ENCODE measurements at places on chromosomes 2 and 18.
A peak's percentile ranks its signal among the peaks of the same experiment; 100 is the strongest.

DNA sequence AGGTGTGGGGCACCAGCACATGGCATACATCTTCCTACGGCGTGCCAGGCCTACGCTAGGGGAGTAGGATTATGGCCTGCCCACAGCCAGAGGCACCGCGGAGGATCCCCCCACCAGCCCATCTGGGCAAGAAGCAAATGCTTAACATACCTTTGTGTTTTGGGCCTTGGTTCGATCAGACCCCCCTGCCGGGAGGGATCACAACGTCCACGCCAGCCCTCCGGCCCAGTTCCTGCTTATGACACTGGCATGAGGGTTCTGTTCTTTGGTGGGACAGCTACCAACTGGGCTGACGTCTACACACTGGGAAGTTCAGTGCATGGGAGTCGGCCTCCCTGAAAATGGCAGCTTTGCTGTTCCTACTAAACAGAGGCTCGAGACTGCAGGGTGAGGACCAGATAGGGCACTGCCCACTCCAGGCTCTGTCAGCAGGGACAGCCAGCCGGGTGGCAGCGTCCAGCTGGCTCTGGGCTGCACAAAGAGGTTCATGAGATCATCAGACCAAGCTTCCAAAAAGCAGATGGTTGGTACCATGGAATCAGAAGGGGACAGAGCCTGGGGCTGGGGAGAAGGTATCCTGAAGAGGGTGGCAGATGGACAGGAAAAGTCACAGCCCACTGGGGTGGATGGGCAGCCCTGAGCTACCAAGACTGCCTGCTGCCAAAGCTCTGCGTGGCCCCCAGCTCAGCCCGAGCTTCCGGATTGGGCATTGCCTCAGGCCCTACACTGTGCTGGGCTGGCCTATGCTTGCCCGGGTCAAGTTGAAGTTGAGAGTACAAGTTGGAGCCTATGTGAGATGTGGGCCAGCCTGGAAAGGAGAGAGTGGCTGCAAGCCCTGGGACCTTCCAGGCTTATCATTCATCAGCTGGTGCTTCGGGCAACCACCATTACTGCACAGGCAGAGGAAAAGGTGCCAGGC, 61.7 kb upstream of the TEX51 start:
- no peak for DNase-seq

DNA sequence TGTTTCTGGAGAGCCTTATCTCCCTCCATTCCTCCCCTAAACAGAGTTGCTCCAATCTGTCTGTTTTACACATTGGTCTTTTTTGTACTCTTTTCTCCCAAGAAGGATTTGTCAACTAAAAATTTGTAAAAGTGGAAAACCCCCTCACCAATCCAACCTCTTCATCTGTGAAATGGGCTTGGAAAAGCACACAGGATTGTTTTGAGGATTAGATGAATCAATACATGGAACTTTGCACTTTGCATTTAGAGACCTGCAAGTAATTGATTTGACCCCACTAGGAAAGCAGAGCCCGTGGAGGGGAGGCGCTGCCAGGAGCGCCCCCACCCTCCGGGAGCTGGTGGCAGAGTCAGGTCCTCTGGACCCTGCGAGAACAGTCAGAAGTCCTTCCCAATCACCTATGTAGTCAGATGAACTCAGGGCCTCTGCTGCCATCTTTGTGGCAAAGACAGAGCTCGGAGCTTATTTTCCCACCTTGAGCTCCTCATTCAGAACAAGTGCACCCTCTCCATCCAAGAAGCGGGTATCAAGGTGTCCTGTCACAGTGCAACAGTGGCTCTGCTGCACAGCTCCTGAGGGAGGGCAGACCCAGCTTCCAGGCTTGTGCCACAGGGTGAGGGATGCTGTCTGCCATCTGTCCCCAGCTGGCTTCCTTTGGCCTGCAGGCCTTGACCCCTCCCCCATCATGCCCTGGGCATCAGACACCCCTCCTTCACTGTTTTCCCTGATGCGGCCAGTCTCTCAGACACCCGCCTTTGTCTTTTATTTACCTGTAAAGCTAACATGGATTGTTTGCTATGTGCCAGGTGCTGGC, 1.7 kb upstream of the TMEM185B start:
- no peak for DNase-seq

GRCh38 chr18:5444847-5445246, 99.0 kb downstream of the EPB41L3 start:
- no peak for DNase-seq

- DNase-seq: no peak
Measured at GRCh38 chr2:130287656-130288026, 55.1 kb upstream of the IMP4 start.

GRCh38 chr18:62452280-62452831, 70.5 kb upstream of the ZCCHC2 start:
- no peak for DNase-seq

DNA sequence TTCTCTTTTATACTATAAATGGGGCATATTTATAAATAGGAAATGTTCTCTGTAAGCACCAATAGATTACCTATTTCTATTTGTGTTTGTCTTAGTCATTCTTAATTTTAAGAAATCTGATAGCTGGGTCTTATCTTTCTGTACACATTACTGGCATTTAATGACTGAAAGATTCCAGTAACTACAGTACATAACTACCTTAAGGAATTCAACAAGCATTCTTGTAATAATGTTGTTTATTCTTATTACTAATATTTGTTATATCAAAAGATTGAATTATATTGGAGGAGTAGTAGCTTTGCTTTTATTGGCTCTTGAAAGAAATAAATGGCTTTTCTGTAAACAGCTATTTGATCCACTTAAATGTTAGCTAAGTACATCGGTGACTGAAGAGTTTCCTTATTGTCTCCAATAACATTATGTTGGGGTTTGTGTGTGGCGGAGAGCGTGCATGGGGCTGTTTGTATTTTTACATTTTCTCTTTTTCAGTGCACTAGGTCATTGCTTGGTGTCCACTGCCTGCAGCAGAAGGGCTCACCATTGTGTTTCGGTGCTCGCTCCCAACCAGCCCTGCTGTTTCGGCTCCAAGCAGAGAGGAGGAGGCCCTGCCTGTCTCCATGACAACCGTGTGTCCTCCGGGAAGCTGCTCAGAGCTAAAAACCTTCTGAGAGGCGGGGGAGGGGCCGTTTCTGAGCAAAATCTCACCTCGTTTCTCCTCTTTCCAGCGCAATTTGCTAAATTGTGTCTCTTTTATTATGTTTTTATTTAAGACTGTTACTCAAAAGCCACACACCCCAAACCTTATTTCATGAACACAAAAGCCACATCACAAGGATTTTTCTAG, 112.5 kb upstream of the SLC38A11 start:
- DNase-seq: no peak

DNA sequence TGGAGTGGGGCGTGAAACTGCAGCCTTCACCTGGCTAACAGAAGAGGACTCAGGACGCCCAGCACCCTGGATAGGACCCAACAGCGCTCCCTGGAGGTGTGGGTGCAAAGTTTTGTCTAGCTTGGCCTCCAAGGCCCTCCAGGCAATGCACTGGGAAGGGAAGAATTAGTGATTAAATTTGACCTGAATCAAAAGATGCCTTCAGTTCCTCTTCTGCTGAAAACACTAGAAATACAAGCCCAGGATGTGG, 779 bp upstream of the TRIB2 start:
- DNase-seq: peak; percentile 80

DNA sequence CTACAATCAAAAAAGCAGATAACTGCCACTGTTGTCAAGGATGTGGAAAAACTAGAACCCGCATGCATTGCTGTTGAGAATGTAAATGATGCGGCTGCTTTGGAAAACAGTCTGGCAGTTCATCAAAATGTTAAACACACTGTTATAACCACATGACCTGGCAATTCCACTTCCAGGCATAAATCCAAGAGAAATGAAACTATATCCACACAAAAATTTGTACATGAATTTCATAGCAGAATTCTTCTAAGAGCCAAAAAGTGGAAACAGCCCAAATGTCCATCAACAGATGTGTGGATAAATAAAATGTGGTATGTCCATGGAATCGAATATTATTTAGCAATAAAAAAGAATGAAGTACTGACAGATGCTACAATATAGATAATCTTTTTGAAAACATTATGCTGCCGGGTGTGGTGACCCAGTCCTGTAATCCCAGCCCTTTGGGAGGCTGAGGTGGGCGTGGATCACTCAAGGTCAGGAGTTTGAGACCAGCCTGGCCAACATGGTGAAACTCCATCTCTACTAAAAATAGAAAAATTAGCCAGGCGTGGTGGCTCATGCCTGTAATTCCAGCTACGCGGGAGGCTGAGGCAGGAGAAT, 32.0 kb downstream of the ERCC3 start:
- DNase-seq: no peak

DNA sequence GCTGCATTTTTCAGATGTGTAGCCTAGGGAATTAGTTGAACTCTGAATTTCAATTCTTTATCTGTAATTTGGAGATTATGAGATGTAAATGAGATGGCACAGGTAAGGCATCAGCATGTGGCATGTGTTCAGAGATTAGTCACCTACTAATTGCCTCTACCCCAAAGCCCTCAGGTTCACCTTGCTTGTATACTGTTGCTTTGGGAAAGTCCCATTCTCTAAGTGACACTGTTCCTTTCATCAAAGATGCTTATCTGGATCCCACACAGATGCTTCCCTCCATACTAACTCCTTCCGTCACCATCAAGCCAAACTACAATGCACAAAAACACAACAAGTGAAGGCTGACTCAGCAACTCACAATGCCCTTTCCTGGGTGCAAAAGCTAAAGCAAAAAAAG, 143.7 kb downstream of the LRATD1 start:
- DNase-seq: no peak

GRCh38 chr18:46250084-46250811, 146.1 kb downstream of the HAUS1 start:
- peak; percentile 9 for DNase-seq

- no peak for DNase-seq
Measured at GRCh38 chr2:184971546-184972068, 373.3 kb downstream of the ZNF804A start.

DNA sequence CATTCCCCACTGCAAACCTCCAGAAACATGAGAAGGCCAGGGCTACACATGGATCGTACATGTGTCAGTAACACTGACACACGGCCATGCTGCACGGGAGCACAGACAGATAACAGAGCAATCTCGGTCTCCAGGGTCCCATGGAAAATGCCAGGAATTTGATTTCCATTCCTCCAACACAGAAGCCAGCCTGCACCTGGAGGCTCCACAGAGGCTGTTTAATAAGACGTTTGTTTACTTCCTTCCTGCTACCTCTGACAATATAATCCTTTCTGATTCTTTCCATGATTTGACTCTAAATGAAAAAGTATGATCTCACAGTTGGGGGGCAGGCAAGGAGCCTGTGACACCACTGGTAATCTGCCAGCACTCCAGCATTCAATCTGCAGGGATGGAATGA, 210.9 kb upstream of the DDX18 start:
- no peak for DNase-seq

- no peak for DNase-seq
Measured at GRCh38 chr2:104766683-104767082, 87.2 kb upstream of the POU3F3 start.

- no peak for DNase-seq
Measured at GRCh38 chr18:32974421-32975162, 201.8 kb upstream of the KLHL14 start.

- no peak for DNase-seq
Measured at GRCh38 chr2:123061534-123061933, 963.6 kb upstream of the CNTNAP5 start.

DNA sequence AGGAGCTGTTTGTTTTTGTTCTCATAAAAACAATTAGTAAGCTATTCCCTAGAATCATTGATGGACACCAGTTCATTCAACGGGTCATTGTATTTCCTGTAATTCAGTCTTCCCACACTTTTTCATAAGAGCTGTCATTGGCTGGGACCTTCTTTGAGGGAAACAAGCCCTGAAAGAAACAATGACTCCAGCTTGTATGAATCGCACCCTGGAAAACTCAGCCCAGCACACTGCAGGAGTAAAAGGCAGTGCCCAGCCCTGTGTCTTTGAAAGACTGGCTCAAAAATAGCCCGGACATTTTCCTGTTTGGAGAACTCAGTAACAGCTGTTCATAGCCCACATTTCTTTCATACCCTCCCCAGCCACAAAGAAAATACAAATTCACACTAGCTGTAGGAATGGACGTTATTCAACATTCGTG, 81.5 kb downstream of the NCKAP5 start:
- no peak for DNase-seq

DNA sequence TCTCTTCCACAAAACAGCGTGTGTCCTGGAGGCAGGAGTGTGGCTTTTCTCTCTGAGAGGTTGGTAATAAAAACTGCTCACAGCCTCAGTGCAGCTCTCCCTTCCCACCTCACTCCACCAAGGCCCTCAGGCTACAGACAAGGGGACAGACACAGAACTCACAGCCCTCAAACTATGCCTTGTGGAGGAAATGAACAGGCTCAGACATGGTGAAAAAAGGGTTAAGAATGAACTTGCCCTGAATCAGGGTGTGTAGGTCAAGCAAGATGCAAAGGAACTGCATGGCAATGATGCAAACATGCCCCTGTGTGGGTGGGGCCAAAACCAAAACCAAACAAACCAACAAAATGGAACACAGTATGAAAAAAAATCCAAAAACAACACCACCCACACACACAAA, 125.8 kb downstream of the GALNT14 start:
- DNase-seq: no peak

DNA sequence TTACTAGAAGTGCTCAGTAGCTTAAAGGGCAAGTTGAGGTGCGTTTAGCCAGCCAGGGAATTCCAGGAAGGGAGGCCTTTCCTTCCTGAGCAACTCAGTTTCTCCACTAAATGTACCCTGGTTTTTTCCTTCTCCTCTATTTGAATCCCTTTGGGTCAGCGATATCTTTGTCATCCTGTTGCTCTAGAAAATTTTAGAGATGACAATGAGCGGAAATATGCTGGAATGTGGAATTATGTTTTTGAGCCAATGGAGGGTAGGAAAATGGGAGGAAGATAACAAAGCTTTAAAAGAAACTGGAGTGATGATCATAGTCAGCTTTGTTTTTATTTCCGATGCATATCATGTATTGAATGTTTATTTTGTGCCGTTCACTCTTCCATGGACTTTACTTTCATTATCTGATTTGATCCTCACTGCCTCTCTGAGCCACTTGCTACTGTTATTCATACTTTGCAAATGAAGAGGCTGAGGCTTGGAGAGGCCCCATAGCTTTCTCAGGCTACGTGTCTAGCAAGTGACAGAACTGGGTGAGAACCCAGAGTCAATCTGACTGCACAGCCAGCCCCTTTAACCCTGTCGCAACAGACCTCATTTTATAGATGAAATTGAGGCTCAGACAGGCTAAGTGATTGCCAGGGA, 67.3 kb downstream of the NTSR2 start:
- no peak for DNase-seq

- no peak for DNase-seq
Measured at GRCh38 chr2:240645346-240645745, 20.1 kb downstream of the GPR35 start.

All from T-helper 9 cell (primary cell).